ENCODE measurements at places on chromosomes 6 and 20.

DNA sequence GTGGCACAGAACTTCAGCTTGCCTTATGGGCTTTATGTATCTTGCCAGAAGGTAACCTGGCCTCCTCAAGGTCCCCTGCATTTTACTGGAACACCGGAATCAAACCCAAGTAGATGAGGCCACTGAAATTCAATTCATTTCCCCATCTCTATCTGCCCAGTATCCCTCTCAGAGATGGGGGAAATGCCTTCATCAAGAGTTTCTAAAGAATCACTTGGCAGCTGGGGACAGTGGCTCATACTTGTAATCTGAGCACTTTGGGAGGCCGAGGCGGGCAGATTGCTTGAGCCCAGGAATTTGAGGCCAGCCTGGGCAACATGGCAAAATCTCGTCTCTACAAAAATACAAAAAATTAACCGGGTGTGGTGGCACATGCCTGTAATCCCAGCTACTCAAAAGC is 12.9 kb downstream of the MDGA1 start:
- DNase-seq = no peak

DNA sequence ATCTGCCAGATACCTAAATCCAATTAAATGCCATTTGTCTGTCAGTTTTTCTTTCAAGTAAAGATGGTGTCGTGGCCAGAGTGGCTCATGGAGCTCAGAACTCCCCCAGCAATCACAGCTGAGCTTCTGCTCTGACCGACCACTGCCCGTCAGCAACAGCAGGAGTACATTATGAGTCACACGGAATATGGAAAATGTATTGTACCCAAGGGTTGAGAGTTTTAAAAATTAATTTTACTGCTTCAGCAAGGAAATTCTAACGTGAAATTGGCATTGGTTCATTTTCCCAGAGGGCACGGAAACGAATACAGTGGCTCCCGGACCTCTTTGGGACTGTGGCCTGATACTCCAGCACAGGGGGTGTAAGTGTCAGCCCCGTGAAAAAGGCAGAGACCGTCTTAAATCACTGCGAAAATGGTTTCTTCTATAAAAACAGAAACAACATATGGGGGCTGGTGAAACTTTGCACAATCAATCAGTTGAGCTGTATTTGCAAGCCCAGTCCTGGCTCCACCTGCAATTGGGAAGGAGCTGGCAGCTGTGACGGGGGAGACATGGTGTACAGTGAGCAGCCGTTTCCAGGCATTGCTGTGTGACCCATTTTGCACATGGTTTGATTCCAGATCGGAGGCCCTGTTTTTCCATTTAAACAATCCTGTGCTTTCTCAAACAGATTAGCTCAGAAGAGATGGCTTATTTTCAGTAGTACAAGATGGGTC is 12.8 kb downstream of the NPEPL1 start:
- DNase-seq = no peak

GRCh38 chr20:50073500-50073899 is 39.5 kb downstream of the UBE2V1 start:
- DNase-seq = no peak

DNA sequence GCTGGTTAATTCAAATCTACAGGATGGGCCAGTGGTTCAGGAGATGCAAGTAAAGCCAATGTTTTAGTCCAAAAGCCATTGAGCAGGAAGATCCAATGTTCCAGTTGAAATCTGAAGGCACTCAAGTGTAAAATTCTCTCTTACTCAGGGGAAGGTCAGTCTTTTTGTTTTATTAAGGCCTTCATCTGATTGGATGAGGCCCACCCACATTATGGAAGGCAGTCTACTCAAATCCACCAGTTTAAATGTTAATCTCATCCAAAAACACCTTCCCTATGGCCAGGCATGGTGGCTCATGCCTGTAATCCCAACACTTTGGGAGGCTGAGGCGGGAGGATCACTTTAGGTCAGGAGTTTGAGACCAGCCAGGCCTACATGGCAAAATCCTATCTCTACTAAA is 31.3 kb upstream of the BEND6 start:
- no peak for DNase-seq

DNA sequence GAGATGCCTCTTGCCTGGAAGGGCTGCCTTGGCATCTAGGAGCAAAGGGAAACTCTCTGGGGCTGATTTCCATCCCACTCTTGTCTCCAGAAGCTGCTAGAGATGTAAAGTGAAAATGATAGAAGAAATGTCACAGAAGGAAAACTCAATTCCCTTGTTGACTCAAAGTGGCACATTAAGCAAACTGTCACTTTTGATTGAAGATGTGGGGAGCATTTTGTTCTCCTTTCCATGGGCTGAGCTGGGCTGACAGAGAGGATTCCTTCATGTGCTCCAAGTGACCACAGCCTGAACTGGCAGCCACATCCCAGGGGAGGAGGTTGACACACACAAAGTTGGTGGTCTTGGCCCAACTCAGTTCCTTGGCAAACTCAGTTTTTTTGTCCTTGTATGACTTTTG is 9.8 kb downstream of the GPR31 start:
- no peak for DNase-seq

DNA sequence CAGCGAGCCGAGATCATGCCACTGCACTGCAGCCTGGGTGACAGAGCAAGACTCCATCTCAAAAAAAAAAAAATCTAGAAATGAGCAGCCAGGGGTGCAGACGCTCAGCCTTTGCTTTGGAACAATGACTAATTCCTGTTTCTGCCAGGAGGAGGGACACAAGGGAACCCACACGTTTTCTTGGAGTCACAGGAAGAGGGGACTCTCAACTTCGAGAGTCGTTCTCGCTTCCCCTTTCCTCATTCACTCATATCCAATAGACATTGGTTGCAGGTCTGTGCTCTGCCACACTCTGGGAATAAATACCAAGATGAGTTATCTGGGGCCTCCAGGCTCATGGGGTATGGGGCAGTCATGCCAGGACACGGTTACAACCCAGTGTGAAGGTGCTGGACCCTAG is 91.5 kb upstream of the RREB1 start:
- DNase-seq = no peak

DNA sequence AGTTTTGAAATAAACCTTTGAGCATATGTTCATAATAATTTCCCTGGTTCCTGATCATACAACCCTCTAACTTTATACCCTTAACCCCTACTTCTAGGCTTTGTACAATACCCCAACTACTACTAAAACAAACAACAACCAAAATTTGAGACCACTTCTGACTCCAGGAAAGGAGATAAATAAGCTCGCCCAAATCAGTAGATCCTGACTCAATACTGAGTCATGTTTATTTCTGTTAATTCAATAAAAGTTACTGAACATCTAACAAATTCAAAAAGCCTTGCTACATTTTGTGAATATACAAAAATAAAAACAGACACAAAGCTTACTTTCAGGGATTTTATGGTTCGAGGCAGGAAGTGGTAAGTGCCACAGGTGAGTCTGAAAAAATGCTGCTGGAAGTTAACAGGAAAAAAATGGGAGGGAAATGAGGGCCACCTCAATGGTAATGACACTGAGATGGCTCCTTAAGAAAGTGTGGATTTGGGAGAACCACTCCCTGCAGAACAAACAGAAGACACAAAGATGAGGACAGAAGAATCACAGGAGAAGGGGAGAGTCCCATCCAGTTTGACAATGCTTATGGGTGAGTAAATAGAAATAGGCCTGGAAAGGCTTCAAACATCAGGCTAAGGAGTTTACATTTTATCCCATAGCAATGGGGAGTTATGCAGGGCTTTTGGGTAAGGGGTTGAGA is 63.4 kb downstream of the DST start:
- no peak for DNase-seq

DNA sequence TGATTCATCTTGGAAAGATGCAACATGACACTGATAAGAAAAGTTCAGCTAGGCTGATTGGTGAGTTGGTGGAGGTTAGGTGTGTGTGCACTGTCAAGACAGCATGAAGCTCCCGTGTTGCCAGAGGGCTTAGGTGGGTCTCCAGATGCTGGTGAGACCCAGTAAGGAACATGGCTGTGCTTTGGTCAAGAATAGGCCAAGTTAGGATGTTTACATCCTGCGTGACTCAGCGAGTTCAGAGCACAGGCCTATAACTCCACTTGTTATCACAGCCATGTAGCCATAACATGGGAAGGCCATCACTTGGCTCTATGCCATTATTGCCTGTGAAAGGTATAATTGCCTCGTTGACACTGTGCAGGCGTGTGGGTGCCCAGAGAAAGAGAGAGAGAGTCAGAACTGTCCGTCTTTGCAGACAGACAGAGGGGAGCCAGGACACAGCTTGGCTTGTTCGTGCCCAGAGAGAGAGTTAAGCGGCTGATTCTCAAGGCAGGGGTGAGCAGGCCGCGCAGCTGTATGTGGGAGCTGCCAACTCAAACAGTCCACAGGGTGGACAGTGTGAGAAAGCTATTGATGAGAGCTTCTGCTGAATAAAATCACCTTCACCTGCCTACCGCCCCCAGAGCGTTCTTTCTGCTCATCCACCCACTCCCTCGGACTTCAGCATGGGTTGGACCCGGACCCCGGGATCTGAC is 43.5 kb downstream of the OR2B6 start:
- DNase-seq = no peak

DNA sequence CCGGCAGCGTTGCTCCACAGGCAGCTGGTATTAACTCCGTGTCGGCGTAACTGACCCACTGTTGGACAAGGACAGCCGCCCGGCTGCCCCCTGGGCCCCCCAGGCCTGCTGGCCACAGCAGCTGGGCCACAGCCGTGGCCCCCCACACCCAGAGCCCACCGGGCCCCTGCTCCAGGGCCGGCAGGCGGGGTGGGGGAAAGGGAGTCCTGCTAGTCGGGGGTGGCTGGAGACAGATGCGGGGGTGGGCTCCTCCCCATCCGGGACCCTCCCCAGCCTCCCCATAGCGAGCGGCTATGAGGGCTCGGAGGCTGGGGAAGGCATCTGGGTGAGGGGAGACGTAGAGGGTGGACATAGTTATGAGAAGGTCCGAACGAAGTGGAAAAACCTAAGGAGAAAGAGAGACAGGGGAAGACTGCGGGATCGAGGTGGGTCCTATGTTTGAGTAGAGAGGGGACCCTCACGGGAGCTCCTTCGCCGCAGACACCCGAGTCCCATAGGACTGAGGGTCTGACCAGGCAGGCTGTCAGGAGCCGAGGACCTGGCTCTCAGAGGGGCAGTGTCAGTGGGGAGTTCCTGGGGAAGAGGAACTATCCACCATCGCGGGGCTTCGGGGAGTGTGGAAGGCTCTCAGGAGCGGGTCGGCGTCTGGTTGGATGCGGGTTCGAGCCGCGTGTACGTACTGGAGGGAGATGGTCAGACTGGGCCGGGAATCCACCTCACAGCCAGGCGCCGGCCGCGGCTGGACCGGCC is 511 bp downstream of the VARS1 start:
- no peak for DNase-seq

DNA sequence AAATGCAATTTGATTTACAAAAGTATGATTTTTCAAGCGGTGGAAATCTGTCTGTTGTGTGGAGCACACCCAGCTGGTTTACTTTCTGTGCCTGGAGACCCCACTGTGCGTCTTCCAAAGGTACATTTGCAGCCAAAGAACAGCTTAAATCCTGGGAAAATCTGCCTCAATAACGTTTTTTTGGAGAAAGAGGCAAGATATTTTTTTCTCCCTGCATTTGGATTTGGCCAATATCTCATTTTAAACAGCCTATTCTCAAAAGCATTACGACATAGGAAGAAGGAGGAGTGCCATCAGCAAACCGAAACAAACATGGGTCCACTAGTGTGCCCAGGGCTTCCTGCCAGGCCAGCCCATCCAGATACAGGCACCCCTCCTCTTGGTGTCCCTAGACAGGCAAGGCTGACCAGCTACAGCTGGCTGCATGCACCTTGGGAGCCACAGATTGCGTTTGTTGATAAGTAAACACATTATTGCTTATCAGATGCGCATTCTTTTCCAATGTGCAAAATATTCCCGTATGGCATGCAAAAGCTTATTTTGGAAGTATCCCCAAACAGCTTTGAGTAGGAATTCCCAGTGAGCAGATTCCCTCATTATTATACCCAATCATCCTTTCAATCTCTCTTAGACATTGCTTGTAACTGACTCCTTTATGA is 184.5 kb upstream of the MARCKS start:
- no peak for DNase-seq

DNA sequence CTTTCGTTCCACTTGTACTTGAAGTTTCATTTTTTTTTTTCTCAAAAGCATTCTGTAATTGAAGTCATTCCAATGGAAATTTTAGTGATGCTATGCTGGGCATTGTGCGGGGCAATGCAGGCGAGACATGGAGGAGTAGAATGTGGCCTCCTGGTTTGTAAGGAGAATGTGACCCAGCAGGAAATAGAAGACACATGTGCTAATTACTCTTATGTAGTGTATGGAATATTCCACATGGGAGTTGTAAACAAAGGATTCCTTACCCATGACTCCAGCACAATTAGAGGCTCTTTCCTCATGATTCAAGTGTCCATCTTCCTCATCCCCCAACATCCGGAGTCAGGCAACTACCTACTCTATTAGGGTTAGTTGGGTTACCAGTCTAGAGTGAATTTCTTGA is 14.9 kb upstream of the RFPL4B start:
- no peak for DNase-seq

- no peak for DNase-seq
Measured at GRCh38 chr6:123990376-123990775, 186.7 kb downstream of the NKAIN2 start.

DNA sequence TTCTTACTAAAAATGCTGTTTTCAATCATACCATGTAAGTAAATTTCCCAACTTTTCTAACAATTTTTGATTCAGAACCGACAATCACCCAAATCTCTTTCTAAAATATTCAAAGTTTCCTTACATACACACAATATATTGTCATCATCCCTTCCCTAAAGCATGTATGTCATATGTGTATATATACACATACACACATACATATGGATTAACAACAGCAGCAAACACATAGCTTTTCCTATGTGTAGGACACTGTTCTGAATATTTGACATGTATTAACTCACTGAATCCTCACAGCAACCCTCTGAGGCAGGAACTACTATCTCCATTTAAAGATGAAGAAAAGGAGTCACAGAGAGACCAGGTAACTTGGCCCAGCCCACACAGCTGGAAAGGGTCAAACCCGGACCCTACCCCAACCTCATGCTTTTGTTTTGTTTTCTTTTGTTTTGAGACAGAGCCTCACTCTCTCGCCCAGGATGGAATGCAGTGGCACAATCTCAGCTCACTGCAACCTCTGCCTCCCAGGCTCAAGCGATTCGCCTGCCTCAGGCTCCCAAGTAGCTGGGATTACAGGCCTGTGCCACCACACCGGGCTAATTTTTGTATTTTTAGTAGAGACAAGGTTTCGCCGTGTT is 7.2 kb downstream of the FYN start:
- no peak for DNase-seq

GRCh38 chr20:11845340-11845739 is 72.4 kb upstream of the BTBD3 start:
- DNase-seq = no peak

- no peak for DNase-seq
Measured at GRCh38 chr6:41271901-41272395, 14.5 kb downstream of the TREM1 start.

DNA sequence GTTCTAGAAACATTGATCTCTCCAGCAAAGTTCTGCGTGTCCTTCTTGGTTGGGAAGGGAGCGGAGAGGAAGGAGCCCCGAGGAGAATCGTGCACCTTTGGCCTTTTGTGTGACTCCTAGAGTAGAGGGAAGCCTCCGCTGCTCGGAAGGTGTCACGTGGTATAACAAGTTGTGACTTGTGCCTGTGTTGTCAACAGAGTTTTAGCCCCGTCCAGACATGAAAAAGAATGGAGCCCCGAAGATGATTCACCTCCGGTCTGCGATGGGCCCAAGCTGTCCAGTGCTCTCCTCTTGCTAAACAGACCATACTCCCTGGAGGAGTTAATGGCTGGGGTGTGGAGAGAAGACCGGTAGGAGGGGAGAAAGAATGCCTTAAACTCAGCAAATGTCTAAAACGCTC is 7.0 kb downstream of the EYA2 start:
- DNase-seq = no peak
